ENCODE measurements at places on chromosomes 12 and 14.

DNA sequence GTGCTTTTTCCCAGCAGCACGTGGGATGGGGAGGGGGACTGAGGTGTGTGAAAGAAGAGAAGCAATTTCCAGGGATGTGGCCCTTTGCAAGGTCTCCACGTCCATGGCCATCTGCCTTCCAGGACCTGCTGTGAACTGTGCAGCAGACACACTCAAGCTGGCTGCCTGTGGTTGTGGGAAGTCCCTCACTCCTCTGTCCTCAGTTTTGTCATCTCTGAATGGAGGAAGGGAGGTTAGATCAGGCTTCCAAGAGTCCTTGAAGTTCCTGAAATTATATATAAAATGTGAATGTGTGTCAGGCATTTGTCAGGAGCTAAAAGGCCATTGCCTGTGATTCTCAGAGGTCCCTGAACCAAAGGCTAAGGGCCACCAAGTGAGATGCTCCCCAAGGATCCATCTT, 328.2 kb downstream of the CACNA1C start:
- DNase-seq = no peak

DNA sequence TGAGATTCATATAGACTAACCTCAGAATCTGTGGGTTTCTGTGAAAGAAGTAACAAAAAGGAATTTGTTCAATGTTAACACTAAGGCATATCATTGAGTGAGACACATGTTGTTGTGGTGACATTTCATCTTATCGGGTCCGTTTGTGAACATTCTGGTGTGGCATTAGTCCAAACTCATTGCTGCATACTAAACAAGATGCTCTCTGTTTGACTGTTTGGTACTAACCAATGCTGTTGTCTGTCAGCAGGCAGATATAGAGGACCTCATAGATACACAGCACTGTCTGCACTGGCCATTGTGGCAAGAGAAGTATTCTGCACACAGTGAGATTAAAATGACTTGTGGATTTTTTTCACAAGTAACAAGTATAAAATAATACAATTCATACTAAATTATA, 41.2 kb downstream of the SLC25A21 start:
- peak; percentile 82 for DNase-seq

GRCh38 chr12:7705846-7706245, 5.4 kb upstream of the DPPA3 start:
- no peak for DNase-seq

- DNase-seq = peak; percentile 53
Measured at GRCh38 chr14:94394581-94395207, 6.3 kb upstream of the SERPINA1 start.

DNA sequence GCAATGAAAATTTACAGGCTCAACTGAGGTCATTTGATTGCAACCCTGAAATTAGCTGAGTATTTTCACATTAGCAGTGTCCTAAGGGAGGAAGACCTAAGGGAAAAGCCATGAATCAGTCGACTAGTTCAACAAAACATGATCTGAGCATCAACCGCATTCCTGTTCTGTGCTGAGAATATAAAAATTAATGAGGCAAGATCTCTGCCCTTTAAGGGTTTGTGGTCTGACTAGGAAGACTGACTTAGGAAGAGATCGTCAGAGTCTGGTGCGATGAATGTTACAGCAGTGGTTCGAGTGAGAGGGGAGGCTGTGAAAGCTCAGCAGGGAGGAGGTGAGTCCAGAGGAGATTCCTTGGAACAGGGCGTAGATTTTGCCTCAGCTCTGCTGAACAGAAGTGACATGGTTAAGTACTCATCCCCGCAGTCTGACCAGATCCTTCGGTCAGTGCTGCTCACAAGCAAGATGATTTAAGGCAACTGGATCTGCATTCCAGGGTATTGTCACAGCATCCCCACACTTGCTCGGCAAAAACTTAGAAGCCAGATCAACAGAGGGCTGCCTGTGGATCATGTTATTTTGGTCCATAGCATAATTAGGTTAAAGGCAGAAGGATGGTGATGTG, 49.6 kb downstream of the BMAL2 start:
- DNase-seq = no peak

DNA sequence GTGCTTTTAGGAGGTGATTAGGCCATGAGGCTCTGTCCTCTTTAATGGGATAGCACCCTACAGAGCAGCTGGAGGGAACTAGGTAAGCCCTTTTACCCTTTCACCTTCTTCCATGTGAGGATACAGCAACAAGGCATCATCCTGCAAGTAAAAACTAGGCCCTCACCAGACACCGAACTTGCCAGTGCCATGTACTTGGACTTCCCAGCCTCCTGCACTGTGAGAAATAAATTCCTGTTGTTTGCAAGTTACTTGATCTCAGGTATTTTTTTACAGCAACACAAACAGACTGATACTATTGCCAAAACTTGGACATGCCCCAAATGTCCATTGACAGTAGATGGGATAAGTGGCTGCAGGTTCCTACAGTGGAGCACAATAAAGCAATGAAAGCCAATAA, 85.8 kb upstream of the MAP1LC3B2 start:
- no peak for DNase-seq

GRCh38 chr14:97924922-97925613, 1127.9 kb downstream of the VRK1 start:
- DNase-seq = no peak

DNA sequence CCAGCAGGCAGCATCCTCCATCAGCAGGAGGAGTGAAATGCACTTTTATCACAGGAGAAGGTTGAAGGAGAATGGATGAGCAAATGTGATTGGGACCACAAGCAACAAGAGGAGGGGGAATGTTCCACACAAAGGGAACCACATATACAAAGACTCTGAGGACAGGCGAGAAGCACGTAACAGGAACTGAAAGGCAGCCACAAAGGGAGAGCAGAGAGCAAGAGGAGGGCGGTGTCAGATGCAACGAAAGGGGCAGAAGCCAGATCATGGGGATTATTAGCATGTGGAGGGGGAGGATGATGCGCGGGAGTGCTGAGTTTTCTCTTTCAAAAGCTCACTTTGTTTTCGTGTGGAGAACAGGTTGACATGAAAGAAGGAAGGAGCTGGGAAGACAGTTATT, 241.1 kb downstream of the SPTSSA start:
- DNase-seq = no peak

DNA sequence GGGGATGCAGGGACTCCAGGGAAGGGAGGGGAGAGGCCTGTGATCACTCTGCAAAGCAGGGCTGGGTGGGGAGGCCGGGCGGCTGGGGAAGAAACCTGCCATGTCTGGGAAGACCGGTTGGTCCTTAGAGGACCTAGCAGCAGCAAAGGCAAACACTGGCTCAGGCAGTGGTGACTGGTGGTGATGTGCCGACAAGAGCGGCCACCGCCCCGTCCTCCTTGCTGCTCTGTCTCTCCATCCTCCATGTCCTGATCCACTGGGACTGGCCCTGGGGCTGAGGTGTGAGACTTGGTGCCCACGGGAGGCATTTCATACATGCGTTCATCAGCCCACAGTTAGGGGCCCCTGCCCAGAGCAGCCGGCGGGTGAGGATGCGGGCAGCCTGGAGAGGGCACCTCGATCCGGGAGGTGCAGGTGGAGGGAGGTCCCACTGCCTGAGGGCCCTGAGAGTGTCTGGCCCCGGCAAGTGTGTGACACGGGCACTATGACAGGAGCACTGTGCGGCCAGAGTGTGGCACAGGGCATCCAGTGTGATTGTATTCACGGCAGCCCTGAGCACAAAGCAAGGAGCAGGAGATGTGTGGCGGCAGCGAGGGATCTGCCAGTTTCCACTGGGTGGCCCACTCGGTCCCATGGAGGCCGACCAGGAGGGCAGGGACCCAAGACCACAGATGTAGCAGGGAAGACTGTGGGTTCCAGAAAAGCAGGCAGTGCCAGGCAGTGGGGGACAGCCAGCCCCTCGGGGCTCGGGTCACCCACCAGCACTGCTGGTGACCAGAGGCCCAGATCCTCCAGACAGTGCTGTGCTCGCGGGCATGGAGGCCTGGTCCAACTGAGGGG, 13.9 kb downstream of the ANKRD9 start:
- DNase-seq = no peak

DNA sequence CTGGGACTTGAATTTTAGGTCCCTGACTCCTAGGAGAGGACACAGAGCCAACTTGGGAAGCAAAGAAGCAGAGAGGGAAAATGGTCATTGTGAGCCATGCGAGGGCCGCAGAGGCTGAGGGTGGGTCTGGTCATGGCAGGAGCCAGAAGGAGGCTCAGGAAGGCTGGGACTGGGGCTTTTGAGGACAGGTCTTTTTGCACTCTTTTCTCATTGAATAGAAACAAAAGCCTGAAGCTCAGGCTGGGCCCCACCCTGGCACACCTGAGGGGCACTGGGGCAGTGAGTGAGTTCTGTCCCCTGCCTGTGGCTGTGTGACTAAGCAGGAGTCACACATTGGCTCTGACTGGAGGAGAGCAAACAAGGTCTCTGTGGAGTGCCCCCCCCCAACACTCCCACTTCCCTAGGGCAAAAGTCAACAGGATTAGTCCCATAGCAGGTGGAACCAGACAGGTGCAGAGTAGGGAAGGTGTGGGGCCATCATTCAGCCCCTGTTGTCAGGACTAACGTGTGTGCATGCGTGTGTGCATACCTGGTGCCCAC, 2.8 kb downstream of the KRT7 start:
- DNase-seq = no peak

DNA sequence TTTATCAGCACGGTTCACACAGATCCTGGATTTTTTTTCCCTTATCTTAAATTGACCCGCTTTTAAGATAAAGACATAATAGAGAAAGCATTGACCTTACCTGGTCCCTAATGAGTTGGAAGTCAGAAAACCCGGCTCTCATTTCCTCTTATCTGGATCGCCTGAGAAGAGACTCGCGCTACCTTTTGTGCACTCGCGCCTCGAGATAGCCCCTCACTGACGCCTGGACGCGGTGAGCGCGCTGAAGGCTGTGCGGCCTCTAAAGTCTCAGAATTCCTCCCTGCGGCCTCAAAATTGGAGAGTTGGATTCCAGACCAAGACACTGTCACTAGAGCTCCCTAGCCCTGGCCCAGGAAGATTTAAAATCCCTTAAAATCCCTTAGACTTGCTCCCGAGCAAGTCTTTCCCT, 7.0 kb downstream of the NKX2-1 start:
- DNase-seq = no peak

DNA sequence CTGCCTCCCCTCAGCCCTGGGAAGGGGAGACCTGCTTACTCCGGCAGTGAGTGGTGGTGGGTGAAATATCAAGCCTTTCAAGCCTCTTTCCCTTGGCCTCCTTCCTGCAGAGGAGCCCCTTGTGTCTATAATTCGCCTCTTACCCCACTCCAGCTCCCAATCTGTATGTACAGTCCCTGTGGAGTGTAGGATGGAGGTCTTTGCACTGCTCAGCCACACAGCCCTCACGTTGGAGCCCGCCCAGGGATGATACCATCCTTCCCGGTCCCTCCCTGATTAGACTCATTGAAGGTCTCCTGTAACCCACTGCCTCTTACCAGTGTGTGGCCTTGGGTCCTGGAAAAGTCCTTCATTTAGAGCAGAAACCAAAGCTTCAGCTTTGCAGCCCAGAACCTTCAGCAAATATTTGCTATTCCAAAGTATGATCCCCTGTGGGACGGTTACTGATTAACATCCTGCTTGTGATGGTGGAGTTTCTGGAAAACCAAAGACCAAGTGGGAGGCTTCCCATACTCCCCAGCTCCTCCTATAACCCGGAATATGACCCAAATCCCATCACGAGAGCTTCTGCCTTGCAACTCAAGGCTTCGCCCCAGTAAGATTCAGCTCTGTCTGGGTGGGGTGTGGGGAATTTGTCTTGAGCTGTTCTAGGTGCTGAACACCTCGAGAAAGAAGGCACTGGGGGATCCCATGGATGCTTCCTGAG, at the start of gene SERPINA10:
Gene SERPINA10 (minus strand): TSS at position 397 of the 706 bp plus-strand sequence. CDS start 2,675 bp downstream, outside the sequence.
- DNase-seq = no peak

DNA sequence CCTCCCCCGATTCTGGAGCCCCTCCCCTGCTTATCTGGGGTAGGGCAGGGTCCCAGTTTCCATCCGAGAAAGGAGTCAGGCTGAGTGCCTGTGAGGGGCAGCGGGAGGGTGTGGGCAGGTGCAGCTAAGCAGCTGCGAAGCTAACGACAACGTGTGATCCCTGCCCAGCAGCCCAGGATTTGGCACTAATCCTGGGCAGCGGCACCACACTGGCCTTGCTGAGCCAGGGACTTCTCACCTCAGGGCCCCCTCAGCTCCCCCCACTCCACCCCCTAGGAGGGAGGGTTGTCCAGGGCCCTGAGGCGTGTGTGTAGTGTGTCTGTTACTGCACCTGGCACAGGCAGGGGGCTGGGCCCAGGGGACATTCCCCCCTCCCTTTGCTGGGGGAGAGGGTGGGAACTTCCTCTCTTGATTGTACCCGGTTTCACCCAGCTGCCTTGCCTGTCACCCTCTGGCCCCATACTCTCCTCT, 1.8 kb downstream of the SMIM41 start:
- no peak for DNase-seq

DNA sequence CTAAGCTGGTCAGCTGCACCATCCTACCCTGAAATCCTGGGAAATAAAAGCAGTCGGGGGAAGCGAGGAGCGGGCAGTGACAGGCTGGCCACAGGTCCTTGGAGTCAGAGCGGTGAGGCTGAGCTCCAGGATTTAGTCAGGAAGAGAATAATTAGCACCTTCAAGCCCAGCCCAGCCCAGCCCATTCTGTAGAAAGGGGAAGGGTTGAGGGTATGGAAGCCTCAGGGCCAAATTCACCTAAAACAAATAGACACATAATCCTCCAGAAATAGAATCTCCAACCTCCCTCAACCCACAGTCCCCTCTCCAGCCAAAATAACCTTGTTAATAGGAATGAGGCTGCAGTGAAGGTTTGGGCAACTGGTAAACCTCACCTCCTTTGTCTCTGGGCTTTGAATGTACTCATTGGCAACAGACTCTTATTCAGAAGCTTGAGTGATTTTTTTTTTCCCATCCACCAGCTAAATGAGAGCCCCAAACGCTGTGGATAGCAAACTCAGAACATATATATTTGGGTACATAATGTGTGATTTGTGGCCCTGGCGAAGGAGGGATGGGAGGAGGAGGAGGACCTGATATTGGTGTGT, 334.1 kb downstream of the DPF3 start:
- no peak for DNase-seq

GRCh38 chr14:38012056-38012455, 195.6 kb upstream of the SSTR1 start:
- no peak for DNase-seq

DNA sequence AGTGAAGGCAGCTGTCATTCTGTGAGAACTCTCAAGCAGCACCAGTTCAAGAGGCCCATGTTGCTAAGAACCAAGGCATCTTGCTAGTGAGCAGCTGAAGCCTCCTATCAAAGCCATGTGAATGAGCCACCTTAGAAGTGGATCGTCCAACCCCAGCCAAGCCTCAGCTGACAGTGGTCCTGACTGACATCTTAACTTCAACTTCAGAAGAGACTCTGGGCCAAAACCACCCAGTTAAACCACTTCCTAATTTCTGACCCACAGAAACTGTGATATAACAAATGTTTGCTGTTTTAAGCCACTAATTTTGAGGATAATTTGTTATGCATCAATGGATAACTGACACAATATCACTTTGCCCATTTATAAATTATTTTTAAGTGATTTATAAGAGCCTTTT, 256.0 kb downstream of the RPAP3 start:
- DNase-seq = no peak

GRCh38 chr12:15722951-15723350, 66.2 kb downstream of the EPS8 start:
- DNase-seq = no peak

- no peak for DNase-seq
Measured at GRCh38 chr14:59131938-59132795, 56.3 kb upstream of the DAAM1 start.

- peak; percentile 46 for DNase-seq
Measured at GRCh38 chr12:40208707-40209446, 15.9 kb upstream of the LRRK2 start.
